ENCODE measurements at places on chromosomes 5 and 9.

- no peak for DNase-seq
These were observed 100.4 kb upstream of the SLC44A1 start for GRCh38 chr9:105144076-105144475.

DNA sequence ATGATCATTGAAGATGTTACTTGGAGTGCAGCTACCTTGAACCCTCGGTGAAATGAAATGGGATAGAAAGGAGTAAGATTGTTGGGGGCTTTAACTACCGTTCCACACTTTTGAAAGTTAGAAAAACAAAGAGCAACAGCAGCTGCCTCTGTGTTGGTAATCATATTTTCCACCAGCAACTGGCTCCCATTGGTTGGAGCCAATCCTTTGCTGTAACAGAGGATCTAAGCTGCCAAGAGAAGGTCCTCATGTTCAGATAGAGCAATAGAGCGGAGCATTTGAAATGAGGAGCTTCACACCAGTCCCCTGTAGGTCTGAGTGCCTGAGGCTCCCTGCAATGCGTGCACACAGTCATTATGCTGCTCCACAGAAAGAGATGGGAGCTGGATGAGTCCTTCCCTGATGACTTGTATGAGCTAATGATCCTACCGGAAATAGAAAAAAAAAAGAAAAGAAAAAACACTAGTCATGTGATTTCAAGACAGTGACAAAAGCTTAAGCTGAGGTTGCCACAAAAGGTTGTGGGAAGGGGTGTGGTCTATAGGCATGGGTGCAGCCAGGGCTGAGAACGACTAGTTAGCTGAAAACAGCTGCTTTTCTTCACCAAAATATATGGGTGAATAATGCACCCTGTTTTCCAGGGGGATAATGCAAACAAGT, 300.7 kb downstream of the MLLT3 start:
- DNase-seq, result no peak

DNA sequence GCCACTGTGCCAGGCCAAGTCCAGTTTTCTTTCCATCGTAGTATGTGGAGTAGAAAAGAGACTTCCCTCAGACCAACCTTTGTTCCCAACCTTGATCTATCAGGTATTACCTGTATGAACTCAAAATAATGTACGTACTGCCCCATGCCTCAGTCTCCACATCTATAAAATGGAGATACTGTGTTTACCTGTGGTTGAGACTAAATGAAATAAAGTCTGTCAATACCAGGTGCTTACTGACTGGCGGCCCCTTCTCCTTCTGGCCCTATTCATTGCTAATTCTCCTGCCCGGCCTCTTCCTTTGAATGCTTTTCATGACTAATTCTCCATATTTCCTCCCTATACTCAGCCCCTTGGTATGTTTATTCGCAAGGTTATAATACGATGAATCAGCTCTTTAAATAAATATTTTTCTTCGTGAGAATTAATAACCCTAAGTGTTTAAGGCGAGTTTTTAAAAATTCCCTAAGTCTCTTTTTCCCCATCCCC, 89.6 kb upstream of the BASP1 start:
- peak; percentile 65 for DNase-seq

DNA sequence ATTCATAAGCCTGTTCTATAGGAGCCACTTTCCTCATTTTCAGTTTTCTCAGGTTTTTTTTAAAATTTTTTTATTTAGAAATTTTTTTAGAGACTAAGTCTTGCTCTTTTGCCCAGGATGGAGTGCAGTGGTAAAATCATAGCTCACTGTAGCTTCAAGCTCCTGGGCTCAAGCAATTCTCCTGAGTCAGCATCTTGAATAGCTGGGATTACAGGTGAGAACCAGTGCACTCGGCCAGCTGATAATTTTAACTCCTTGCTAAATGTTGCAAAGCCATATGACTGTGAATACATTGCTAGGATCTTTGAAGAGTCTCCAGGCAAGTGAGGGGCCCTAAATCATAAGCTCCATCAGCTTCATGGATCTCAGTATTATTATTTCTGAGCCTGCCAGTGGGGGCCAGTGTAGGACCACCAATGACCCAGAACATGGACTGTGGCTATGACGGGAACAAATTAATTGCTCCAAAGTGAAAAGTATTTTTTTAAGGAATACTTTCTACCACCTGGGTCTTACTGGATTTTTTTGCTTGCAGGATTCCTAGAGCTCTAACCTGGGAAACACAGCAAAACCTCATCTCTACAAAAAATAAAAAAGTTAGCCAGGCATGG, 5.7 kb upstream of the GAPVD1 start:
- no peak for DNase-seq

GRCh38 chr9:135990468-135991429, 29.6 kb upstream of the UBAC1 start:
- peak; percentile 33 for DNase-seq

DNA sequence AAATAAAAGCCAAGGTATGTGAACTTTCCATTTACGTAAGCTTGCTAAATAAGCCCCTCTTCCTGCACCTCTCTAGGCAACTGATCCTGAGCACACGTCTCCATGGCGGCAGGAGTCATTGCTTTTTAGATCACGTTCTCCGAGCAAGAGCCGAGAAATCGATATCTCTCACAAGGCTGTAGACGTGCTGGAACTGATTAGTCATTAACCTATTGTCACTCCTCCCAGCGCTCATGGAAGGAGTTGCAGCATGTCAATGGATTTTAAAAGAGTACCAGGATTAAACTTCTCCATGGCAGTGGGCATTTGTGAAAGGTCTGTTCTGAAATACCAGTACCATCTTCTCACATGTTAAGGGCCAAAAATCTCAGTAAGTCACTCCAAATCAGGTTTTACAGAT, 4.7 kb upstream of the ADCY2 start:
- no peak for DNase-seq

DNA sequence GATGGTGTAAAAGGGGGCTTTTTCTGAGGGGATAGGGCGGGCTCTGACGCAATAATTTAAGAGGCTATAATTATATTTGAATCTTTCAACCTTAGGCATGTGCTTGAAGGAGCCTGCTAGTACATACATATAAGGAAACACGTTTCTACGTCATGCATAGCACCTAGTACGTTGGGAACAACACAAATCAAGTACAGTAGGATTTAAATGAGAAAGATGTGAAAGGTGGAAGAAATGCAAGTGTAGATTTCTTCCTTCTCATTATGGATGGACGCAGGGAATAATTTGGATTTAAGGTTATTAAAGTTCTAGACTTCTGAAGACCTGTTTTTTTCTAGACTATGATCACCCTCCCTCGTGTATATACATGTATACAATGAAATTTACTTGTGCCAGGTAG, 927 bp upstream of the CDO1 start:
- DNase-seq, result no peak

GRCh38 chr9:116243708-116244107, 90.1 kb downstream of the PAPPA start:
- DNase-seq, result no peak

DNA sequence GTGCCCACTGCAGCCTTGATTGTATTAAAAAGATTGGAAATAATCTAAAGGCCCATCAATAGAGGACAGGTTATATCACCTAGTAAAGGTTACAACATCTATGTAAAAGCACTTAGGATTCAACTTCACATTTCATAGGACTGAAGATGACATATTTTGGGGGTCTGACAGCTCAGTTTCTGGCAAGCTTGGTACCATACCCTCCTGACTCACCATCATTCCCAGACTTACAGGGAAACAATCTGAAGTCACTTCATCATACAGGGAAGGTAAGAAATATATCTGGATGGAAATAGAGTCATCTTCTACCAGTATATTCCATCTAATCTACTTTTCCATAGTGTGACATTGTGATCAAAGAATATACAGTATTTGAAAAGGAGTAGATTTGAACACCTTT, 28.8 kb upstream of the DAB2 start:
- no peak for DNase-seq

- no peak for DNase-seq
These were observed 516.5 kb downstream of the DNAH5 start for GRCh38 chr5:13427827-13428557.

- DNase-seq, result no peak
These were observed 273.2 kb upstream of the PAPPA start for GRCh38 chr9:115880221-115880885.

- no peak for DNase-seq
These were observed 128.3 kb upstream of the CLINT1 start for GRCh38 chr5:157987259-157987658.

DNA sequence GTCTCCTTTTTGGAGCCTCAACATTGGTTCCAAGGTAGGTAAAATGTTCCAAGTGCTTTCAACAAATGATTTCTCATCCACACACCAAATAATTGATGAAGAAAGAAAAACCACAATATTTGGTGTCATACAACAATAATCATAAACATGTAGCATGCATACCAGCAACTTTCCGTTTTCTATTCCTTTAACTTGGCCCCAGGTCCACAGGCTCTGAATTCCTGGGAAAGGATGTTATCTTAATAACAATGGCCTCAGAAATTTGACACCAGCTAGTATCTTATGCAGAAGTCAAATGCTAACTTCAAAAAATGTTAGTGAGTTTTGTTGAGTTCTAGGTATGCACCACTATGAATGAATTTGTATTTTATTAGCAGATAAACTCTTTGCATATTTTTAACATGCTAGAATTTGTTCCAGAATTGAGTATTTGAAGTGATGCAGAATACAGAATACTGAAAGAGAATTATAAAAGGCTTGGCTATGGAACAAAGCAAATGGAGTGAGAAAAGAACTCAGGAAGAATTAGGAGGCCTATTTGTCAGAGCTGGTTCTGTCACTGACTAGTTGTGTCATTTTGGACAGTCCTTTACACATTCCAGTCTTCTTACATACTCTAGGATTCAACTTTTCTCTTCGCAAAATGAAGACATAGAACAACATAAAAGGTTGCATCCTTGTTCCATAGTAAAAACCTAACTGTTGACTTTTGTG, 435.3 kb upstream of the TNC start:
- peak; percentile 85 for DNase-seq

GRCh38 chr9:81622471-81623255, 66.7 kb downstream of the TLE1 start:
- DNase-seq, result no peak

DNA sequence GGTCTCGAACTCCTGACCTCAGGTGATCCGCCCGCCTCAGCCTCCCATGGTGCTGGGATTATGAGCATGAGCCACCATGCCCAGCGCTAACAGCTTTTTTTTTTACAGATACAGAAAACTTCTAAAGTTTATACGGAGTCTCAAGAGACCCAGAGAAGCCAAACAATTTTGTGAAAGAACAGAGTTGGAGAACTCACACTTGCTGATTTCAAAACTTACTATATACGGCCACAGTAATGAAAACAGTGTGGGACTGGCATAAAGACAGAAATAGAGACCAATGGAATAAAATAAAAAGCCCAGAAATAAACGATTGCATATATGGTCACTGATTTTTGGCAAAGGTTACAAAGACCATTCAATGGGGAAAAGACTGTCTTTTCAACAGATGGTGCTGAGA, 85.6 kb upstream of the CACNA1B start:
- DNase-seq, result no peak

DNA sequence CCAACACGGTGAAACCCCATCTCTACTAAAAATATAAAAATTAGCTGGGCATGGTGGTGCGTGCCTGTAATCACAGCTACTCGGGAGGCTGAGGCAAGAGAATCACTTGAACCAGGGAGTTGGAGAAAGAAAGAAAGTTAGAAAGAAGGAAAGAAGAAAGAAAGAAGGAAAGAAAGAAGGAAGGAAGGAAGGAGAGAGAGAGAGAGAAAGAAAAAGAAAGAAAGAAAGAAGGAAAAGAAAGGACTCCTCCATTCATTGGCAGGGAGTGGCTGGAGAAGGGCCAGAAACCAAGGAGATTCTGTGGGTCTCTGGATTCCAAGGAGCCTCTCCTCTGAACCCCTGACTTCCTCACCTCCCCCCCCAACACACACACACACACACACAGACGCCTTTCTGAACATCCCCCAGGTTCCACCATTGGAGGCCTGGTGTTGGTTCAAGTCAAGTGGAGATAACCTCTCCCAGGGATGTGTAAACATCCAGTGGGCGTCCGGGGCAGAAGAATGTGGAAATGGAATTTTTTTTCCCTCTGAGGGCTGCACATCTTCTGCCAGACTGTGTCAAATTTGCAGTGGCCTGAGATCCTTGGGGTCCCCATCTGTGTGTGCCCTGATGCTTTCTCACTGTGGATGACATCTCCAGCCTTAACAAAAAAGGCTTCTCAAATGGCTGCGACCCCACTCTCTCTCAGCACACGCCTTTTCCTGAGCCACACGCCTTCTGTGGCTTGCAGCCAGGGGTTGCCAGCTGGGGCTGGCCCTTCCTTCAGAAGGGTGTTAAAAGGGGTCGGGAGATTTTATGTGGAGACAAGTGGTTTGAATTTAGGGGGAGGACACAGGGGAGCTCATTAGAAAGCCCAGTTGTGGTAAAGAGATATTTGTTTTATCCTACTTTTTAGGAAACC, 109.3 kb upstream of the HAND1 start:
- DNase-seq, result no peak

DNA sequence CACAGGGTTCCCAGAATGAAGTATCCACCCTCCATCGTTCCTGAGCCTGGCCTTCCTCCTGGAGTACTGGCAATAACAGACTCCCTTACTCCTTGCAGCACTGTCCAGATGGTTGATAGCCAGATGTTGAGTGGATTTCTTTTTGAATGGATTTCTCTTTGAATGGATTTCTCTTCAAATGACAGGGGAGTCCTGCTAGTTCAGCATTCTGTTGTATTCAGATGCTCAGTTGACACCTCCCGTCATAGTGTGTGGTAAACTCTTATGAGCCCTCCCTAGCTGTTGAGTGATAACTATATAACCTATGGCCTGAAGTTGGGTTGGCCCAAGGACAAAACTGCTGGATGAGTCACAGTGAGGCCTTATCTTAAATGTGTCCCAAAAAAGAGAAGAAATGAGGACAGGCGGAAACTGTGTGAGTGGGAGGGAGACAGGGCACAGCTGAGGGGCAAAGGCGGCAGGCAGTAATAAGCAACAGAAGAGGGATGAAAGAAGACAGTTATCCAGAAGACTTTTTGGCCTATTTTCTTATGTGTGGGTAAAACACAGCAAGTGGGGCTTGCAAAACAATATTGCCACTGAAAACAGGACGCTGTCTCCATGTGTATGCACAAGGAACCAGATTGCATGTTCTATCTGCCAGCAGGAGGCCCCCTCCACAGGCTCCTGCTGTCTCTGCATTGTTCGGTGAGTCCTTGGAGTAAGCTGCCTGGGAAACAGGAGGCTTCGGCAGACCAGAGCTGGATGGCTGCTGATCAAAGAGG, 209.5 kb upstream of the S1PR3 start:
- DNase-seq, result no peak

- no peak for DNase-seq
These were observed 48.9 kb upstream of the SLC2A8 start for GRCh38 chr9:127347831-127348776.

DNA sequence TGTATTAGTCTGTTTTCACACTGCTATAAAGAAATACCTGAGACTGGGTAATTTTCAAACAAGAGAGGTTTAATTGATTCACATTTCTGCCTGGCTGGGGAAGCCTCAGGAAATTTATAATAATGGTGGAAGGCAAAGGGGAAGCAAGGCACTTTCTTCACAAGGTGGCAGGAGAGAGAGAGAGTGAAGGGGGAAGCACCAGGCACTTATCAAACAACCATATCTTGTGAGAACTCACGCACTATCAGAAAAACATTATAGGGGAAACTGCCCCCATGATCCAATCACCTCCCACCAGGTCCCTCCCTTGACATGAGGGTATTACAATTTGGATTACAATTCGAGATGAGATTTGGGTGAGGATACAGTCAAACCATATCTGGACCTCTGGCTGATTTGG, 34.7 kb downstream of the ADRB2 start:
- no peak for DNase-seq

Measured in fibroblast of skin of left biceps (primary cell).